A673 (cell line): ENCODE measurements at places on chromosomes 2 and 18.

DNA sequence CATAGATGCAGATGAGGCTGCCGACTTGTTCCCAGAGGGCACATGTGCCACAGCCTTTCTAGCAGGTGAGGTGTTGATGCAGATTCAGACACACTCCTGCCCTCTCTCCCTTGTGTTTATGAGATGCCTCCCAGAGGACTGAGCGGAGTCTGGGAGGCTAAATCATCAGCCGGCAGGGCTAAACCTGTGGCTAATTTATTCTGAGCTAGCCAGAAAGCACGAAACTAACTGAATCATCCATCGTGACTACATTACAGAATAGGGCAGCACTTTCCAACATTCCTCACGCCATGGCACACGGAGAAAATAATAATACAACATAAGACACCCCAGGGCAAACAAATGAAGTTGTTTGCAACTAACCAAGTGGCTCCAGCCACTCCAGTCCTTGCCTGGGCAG lies 101.7 kb upstream of the FZD7 start:
- peaks cover 75% of the 10 kb centered on the region for H3K27me3 ChIP-seq
- DNase-seq, result peak; percentile 25
- no peak overlapping the region for H3K27ac ChIP-seq
- no peaks in the 10 kb centered on the region for H3K36me3 ChIP-seq

DNA sequence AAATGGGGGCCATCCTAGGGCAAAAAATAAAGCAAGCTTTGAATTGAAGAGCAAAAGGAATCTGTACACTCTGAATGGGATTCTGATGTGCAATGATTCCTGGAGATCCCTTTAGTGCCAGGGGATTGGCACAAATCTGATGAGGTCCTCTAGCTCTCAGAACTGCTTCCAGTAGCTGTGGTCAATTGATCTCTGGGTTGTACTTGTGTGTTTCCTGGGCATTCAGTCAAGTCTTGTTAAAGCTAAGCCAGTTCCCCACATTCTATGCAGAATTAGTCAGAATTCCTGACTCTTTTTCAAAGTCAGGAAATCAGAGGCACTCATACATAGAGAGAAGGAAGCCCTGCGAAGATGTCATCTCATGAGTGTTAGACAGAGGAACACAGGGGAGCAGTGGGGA lies 161.3 kb downstream of the DNER start:
- no peak overlapping the region for H3K4me3 ChIP-seq
- H3K27ac ChIP-seq, result no peak overlapping the region
- no peak for DNase-seq
- H3K27me3 ChIP-seq, result no peaks in the 10 kb centered on the region

DNA sequence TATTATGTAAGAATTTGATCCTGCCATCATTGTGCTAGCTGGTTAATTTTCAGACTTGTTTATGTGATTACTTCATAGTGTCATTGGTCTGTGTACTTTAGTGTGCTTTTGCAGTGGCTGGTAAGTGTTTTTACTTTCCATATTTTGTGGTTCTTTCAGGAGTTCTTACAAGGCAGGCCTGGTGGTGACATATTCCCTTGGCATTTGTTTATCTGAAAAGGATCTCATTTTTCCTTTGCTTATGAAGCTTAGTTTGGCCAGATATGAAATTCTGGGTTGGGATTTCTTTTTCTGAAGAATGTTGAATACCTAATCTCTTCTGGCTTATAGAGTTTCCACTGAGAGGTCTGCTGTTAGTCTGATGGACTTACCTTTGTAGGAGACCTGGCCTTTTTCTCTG lies 72.8 kb upstream of the MC4R start:
- H3K4me3 ChIP-seq, result no peak overlapping the region
- no peak overlapping the region for H3K27ac ChIP-seq
- peaks cover 6% of the 10 kb centered on the region for H3K27me3 ChIP-seq
- H3K36me3 ChIP-seq, result no peaks in the 10 kb centered on the region
- DNase-seq, result no peak
- no peaks in the 10 kb centered on the region for H3K4me1 ChIP-seq

- no peaks in the 10 kb centered on the region for H3K36me3 ChIP-seq
- no peak for DNase-seq
Observed at GRCh38 chr2:234631646-234632514, 135.0 kb upstream of the ARL4C start.

DNA sequence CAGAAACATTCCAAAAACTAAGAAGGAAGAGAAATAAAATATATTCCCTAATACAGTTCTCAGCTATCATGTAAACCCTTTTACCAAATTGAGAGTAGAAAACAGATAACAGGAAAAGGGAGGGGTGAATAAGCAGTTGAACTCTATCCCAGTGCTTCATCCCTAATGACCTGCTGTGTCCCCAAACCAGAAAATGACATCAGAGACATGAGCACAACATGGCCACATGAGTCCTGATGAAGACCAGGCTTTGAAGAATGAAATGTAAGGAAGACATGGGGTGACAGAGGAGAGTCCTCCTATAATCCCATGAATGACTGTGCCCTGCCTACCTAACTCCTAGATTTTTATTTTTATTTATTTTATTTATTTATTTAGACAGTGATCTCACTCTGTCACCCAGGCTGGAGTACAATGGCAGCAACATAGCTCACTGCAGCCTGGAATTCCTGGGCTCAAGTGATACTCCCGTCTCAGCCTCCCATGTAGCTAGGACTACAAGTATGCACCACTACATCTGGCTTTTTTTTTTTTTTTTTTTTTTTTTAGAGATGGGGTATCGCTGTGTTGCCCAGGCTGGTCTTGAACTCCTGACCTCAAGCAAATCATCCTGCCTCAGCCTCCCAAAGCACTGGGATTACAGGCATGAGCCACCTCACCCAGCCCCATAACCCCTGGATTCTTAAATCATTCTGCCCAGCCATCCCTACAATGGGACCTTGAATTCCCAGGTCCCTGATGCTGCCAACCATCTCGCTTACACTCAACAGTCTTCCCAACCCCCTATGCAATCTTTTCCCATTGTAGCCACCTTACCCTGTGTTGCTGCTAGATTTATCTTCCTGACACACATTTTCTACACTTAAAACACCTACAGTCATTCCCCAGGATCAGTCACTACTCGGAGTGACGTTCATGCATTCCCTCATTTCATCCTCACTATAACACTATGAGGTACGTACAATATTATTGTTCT lies 64.5 kb downstream of the ANKRD44 start:
- no peak overlapping the region for H3K27ac ChIP-seq
- peaks cover 13% of the 10 kb centered on the region for H3K4me1 ChIP-seq
- no peak for DNase-seq
- no peak overlapping the region for H3K4me3 ChIP-seq
- H3K36me3 ChIP-seq, result no peaks in the 10 kb centered on the region
- H3K27me3 ChIP-seq, result no peaks in the 10 kb centered on the region

GRCh38 chr2:241234066-241234790 lies 45.8 kb downstream of the ANO7 start:
- no peaks in the 10 kb centered on the region for H3K27me3 ChIP-seq
- no peak for DNase-seq
- H3K4me1 ChIP-seq, result no peaks in the 10 kb centered on the region
- H3K27ac ChIP-seq, result no peak overlapping the region
- H3K4me3 ChIP-seq, result no peak overlapping the region

DNA sequence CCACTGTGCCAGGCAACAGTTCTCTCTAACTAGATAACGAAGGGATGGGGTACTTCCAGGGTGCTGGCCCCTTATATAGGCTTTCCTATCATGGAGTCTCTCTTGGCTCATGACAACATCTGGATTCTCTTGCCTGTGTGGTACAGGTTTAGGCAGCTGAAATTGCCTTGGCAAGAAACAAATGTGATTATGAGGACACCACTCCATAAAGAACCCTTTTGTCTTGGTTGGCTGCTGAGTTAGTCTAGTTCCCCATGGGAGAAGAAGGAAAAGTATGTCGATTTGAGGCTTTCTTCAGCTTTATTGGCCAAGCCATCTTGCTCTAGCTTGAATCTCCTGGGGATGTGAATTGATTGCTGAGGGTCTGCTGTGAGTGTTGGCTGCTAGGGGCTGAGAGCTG lies 76.3 kb upstream of the ZCCHC2 start:
- H3K4me1 ChIP-seq, result peaks cover 40% of the 10 kb centered on the region
- H3K27me3 ChIP-seq, result no peaks in the 10 kb centered on the region
- DNase-seq, result peak; percentile 41
- no peak overlapping the region for H3K4me3 ChIP-seq
- no peak overlapping the region for H3K27ac ChIP-seq
- no peaks in the 10 kb centered on the region for H3K36me3 ChIP-seq

GRCh38 chr18:45617284-45617683 lies 2.0 kb downstream of the SLC14A2 start:
- H3K4me1 ChIP-seq, result no peaks in the 10 kb centered on the region
- no peak for DNase-seq
- H3K27ac ChIP-seq, result no peak overlapping the region
- H3K4me3 ChIP-seq, result no peak overlapping the region

DNA sequence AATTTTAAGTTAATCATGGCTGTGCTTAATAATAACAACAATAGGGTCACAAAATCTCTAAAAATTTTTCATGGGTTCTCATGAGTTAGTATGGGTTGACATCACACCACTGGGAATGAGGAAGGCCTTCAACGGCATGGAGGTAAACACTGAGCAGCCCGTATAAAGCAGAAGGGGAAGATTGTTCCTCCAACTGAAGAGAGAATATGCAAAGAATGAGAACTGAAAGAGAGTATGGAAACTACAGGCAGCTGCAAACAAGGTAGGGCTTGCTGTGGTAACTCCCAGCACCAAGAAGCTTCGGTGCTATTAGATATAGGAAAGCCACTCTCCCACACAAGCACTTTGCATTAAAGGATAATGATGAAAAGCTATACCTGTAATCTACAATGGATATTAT lies 1242.3 kb upstream of the CELF4 start:
- H3K27ac ChIP-seq, result no peak overlapping the region
- no peaks in the 10 kb centered on the region for H3K27me3 ChIP-seq
- DNase-seq, result no peak
- no peak overlapping the region for H3K4me3 ChIP-seq

- H3K4me1 ChIP-seq, result peaks cover 50% of the 10 kb centered on the region
- no peak overlapping the region for H3K4me3 ChIP-seq
- DNase-seq, result no peak
- no peaks in the 10 kb centered on the region for H3K36me3 ChIP-seq
- H3K27ac ChIP-seq, result no peak overlapping the region
Observed at GRCh38 chr2:108621687-108622681, 87.7 kb downstream of the LIMS1 start.

GRCh38 chr2:229489016-229489415 lies 217.9 kb upstream of the PID1 start:
- no peaks in the 10 kb centered on the region for H3K36me3 ChIP-seq
- no peak overlapping the region for H3K27ac ChIP-seq
- H3K27me3 ChIP-seq, result no peaks in the 10 kb centered on the region
- H3K4me1 ChIP-seq, result no peaks in the 10 kb centered on the region

DNA sequence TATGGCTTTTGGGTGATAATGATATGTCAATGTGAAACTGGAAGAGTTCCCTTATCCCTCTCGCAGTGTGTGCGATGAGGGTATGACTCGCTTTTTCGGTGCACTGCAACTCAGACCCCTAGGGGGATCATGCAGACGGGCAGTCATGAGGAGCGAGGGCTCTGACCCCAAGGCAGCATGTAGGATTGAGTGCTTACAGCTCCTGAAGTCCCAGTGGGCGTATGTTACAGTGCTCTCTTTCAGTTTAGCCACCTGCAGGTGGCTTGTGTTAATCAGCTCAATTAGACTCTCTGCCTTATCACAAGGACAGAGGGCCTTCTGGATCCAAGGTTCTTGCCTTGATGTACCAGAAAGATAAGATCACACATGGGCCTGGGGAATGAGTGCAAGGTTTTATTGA lies 1269.9 kb upstream of the GYPC start:
- no peaks in the 10 kb centered on the region for H3K36me3 ChIP-seq
- no peaks in the 10 kb centered on the region for H3K27me3 ChIP-seq
- no peak for DNase-seq
- H3K27ac ChIP-seq, result no peak overlapping the region
- no peak overlapping the region for H3K4me3 ChIP-seq

- no peak overlapping the region for H3K4me3 ChIP-seq
- no peaks in the 10 kb centered on the region for H3K27me3 ChIP-seq
- peaks cover 81% of the 10 kb centered on the region for H3K36me3 ChIP-seq
- DNase-seq, result no peak
- peak overlapping the region; percentile 79 for H3K27ac ChIP-seq
Observed at GRCh38 chr2:16615687-16616615, 49.7 kb downstream of the CYRIA start.

DNA sequence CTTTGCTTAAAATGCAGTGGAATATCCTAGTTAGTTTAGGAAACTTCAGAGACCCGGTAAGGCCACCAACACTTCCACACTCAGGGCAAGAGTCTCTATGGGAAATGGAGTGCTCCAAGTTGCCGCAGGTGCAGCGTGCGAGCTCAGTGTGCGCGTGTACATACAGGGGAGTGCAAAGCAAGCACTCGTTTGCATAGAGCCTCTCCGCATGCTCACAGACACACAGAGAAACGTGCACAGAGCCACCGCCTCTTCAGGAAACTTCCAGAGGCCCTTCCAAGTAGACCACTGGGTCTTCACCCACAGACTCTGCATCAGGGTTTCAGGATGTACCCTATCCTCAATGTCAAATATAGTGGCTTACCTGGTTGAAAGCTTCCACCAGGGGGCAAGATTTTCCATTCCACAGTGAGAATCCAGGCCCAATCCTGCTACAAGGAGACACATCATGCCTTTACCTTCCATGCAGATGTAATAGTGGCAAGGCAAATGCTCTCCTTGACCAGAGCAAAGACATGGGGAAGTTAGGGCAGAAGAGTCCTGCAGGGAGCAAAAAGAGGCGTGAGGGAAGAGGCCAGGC lies 513.0 kb upstream of the MYT1L start:
- no peak overlapping the region for H3K27ac ChIP-seq
- peak; percentile 18 for DNase-seq
- H3K36me3 ChIP-seq, result no peaks in the 10 kb centered on the region
- H3K4me3 ChIP-seq, result no peak overlapping the region
- peaks cover 10% of the 10 kb centered on the region for H3K4me1 ChIP-seq
- no peaks in the 10 kb centered on the region for H3K27me3 ChIP-seq

GRCh38 chr18:47150824-47151366 lies 595 bp upstream of the HDHD2 start:
- H3K27ac ChIP-seq, result peak overlapping the region; percentile 91
- DNase-seq, result no peak
- H3K36me3 ChIP-seq, result peaks cover 22% of the 10 kb centered on the region
- H3K4me3 ChIP-seq, result peak overlapping the region; percentile 59
- H3K27me3 ChIP-seq, result no peaks in the 10 kb centered on the region

DNA sequence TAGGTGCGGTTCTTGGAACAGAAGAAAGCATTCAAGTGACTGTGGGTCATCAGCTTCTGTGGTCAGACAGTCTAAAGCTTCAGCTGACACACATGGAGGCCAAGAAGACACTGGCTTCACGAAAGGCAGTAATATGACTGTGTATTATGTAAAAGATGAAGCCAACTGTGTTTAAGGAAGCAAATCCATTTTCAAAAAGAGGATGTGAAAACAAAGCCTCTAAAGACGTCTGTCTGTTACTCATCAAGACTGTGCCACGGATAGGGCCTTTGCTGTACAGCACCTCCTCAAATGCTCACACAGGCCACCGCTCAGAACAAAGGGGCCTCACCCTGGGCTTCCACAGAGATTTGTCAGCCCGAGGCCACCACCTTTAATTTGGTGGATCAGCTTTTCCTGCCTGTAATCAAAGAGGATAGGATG lies 21.1 kb upstream of the TMEM163 start:
- no peak overlapping the region for H3K27ac ChIP-seq
- H3K36me3 ChIP-seq, result no peaks in the 10 kb centered on the region
- peaks cover 19% of the 10 kb centered on the region for H3K27me3 ChIP-seq
- H3K4me1 ChIP-seq, result no peaks in the 10 kb centered on the region
- no peak overlapping the region for H3K4me3 ChIP-seq
- no peak for DNase-seq
